Spinal cord (tissue), 10 donors: ENCODE measurements at places on chromosomes 7 and 10. TPM values are rescaled to one million over a fixed set of nuclear protein-coding genes. Genes with fewer than 3 reads are reported as not detected.

Gene LRIT1
- polyA plus RNA-seq = not detected

Gene FKBP6
- polyA plus RNA-seq = 0.17 TPM

- H3K27me3 ChIP-seq = no peaks in the 10 kb centered on the region
- H3K27ac ChIP-seq = no peak overlapping the region
- no peaks in the 10 kb centered on the region for H3K36me3 ChIP-seq
Observed at GRCh38 chr10:47245731-47246350, 54.2 kb upstream of the GDF10 start.

GRCh38 chr7:157689269-157690057, 352.7 kb downstream of the DNAJB6 start:
- H3K4me1 ChIP-seq = peaks cover 55% of the 10 kb centered on the region
- no peak for DNase-seq
- peak overlapping the region; percentile 15 for H3K27ac ChIP-seq

Gene GDF2
- not detected for polyA plus RNA-seq

GRCh38 chr10:21021843-21022594, 124.9 kb upstream of the NEBL start:
- no peak overlapping the region for H3K4me3 ChIP-seq
- DNase-seq = peak; percentile 22
- no peaks in the 10 kb centered on the region for H3K36me3 ChIP-seq
- H3K4me1 ChIP-seq = no peaks in the 10 kb centered on the region

DNA sequence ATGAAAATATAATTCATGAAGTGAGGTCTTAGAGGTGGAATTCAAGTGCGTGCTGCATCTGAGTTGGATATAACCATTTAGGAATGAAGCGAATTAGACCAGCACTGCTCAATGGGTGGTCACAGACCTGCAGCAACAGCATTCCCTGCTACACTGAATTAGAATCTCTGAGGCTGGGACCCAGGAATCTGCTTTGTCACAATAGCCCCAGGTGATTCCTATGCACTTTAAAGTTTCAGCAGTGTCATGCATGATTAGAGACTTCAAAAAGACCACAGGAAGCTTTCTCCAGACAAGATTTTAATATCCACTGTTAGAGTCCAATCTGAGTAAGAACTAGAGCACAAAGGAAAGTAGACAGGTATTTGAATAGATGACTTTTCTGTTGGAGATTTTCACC, 352.8 kb upstream of the VSTM2A start:
- no peak overlapping the region for H3K27ac ChIP-seq
- no peak overlapping the region for H3K4me3 ChIP-seq
- no peaks in the 10 kb centered on the region for H3K36me3 ChIP-seq
- no peaks in the 10 kb centered on the region for H3K4me1 ChIP-seq

Gene STRIP2
- 16.4 TPM for polyA plus RNA-seq

Gene NUTM2B
- polyA plus RNA-seq = 5.0 TPM

GRCh38 chr10:88270871-88271713, 312.0 kb downstream of the RNLS start:
- H3K27ac ChIP-seq = no peak overlapping the region
- DNase-seq = no peak
- no peak overlapping the region for H3K4me3 ChIP-seq
- H3K4me1 ChIP-seq = no peaks in the 10 kb centered on the region

Gene GATA3
- 3.4 TPM for polyA plus RNA-seq

GRCh38 chr10:130481076-130481930, 345.1 kb downstream of the GLRX3 start:
- H3K4me3 ChIP-seq = no peak overlapping the region
- no peak for DNase-seq
- no peak overlapping the region for H3K27ac ChIP-seq
- no peaks in the 10 kb centered on the region for H3K27me3 ChIP-seq

Gene PTF1A
- polyA plus RNA-seq = 0.83 TPM

DNA sequence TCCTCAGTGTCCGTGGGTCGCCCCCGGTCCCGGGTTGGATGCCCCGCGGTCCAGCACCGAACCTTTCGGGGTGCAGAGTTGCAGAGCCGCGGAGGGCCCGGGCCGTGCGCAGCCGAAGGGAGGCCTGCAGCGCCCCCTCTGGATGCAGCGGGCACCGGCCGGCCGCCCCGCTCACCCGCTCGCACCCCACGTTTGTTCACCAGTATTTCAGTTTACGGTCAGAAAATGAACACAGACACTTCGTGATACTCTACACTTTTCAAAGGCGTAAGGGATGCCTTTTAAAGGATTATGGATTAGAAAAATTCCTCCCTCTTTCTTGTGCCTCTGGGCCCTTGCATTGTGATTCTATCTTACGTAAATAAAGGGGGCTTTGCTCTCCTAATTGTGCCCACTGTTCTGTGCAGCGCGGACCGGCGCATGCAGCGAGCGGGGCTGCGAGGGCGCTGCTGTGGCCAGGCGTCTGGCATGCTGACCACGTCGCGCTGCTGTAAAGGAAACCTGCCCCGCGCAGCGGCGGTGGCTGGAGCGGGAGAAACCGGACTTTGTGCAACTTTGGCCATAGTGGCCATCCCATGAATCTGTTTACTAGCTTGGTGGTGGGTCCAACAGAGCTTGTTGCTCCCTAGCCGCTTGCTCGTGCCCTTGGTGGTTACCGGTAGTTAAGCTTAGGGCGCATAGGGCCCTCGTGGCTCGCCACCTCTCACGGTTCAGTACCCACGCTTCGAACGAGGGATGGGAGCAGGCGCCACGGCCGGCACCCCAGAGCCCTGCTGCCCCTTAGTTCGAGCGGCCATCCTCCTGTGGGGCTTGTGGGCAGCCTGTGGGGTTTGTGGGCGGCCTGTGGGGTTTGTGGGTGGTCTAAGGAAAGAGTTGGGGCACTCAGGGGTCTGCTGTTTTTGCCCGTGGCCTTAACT, 739 bp upstream of the MEST start:
- no peak for DNase-seq
- peak overlapping the region; percentile 59 for H3K4me3 ChIP-seq
- peak overlapping the region; percentile 95 for H3K27ac ChIP-seq
- H3K36me3 ChIP-seq = peaks cover 13% of the 10 kb centered on the region

DNA sequence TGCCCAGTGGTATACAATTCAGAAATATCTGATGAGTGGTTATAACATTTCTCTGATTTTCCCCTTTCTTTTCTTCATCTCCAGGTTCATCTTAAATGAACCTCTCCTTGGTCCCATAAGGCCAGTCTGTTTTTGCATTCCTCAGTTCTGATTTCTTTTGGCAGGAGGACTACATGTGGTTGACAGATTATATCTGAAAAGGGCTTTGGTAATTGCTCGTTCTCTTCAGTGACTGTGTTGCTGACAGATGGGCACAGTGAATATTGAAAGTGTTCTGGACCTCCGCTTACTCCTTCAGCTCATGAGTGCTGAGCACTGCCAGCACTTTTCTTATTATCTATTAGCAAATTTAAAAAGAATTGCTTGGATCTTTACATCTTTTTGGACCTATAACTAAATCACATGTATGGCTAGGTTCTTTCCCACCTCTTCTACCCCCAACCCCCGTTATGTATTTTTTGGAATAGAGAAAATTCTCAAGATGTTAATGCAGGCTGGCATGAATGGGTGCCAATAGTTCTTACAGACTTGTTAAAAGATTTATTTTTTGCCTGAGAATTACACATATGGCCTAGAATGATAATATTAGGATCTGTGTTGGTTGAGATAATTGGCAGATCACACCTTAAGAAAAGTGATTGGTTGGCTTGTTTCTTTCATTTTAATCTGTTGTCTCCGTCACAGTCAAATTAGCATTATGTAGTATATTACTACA, 323.0 kb downstream of the EXOC4 start:
- no peak for DNase-seq
- no peaks in the 10 kb centered on the region for H3K27me3 ChIP-seq
- H3K36me3 ChIP-seq = no peaks in the 10 kb centered on the region
- H3K4me3 ChIP-seq = no peak overlapping the region
- H3K4me1 ChIP-seq = no peaks in the 10 kb centered on the region

DNA sequence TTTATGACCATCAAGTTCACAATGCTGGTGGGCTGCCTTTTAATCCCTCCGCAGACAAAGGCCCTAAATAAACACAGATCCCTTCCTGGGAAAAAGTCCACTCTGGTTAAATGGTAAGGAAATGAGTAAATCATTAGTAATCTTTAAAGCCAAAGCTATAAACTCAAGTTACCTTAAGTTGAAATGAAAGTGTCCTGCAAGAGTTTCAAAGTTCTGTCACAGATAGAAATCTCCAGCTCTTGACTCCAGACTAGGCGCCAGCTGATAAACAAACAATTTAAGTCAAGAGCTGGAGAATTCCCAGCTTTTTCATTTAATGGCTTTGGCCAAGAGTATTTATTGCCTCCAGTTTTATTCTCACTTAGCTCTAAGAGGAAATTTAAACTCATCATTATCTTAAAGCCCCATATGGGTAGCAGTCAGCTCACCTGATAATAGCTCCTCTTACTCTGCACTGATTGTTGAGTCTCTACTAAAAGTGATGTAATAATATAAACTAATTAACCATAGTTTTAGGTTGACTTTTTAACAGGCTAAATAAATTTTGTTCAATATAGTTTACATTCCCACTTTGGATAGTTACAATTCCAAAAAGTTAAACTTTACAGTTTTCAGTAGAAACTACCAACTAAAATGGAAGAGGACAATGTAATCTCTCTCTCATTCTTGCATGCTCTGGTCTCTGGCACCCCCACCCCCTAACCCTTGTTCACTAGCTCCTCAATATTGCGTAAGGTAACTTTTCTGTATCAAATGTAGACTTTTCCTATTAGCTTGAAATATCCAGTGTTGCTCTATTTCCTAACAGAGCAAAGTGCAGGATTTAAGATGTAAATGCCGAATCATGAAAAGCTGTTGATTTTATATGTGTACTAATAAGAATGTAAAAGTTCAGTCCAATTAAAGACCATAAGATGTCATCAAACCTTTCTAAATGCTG, 56.1 kb downstream of the HIBADH start:
- no peaks in the 10 kb centered on the region for H3K27me3 ChIP-seq
- H3K36me3 ChIP-seq = no peaks in the 10 kb centered on the region
- H3K4me3 ChIP-seq = no peak overlapping the region
- DNase-seq = no peak
- no peaks in the 10 kb centered on the region for H3K4me1 ChIP-seq
- H3K27ac ChIP-seq = no peak overlapping the region

DNA sequence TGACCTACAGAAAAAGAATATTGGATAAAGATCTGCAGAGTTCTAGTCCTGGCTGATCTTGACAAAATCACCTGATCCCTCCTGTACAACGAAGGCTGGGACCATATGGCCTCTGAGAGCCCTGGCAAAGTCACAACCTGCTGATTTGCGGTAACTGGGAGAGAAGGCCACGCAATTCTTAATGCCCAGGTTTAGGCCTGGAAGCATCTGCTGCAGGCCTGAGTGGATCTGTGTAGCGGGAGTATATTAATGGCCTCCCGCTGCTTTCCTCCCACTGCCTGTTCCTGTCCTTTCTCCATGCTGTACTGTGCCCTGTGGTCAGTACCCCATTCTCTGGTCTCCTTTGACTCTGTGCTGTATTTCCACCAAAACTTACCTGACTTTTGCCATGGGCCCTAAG, 24.2 kb downstream of the AKR1B1 start:
- no peaks in the 10 kb centered on the region for H3K36me3 ChIP-seq
- no peak for DNase-seq
- H3K27ac ChIP-seq = no peak overlapping the region
- peaks cover 8% of the 10 kb centered on the region for H3K4me1 ChIP-seq
- no peak overlapping the region for H3K4me3 ChIP-seq

DNA sequence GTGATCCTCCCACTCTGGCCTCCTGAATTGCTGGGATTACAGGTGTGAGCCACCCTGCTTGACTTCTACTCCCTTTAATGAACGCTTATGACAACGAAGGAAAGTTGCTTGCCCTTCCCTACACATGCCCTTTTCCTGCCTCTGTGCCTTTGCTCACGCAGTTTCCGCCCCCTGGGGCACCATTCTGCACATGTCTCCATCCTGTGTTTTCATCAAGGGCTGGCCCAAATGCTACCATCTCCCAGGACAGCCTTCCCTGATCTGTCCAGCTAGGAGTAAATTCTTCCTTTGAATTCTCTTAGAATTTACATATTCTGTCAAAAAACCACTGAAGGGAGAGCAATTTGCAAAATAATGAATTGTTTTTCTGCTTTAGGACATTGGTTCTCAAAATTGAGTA, 50.0 kb upstream of the KMT2C start:
- H3K27ac ChIP-seq = no peak overlapping the region
- H3K36me3 ChIP-seq = no peaks in the 10 kb centered on the region
- H3K27me3 ChIP-seq = no peaks in the 10 kb centered on the region
- H3K4me1 ChIP-seq = no peaks in the 10 kb centered on the region

Gene ACSL5
- polyA plus RNA-seq = 3.7 TPM

GRCh38 chr7:134343136-134343535, 26.4 kb upstream of the SLC35B4 start:
- H3K36me3 ChIP-seq = no peaks in the 10 kb centered on the region
- H3K27me3 ChIP-seq = no peaks in the 10 kb centered on the region
- no peaks in the 10 kb centered on the region for H3K4me1 ChIP-seq
- H3K27ac ChIP-seq = no peak overlapping the region

GRCh38 chr10:95660283-95660682, 3.8 kb upstream of the ALDH18A1 start:
- no peak overlapping the region for H3K27ac ChIP-seq
- peaks cover 7% of the 10 kb centered on the region for H3K4me1 ChIP-seq
- H3K27me3 ChIP-seq = no peaks in the 10 kb centered on the region
- no peak for DNase-seq
- no peak overlapping the region for H3K4me3 ChIP-seq

DNA sequence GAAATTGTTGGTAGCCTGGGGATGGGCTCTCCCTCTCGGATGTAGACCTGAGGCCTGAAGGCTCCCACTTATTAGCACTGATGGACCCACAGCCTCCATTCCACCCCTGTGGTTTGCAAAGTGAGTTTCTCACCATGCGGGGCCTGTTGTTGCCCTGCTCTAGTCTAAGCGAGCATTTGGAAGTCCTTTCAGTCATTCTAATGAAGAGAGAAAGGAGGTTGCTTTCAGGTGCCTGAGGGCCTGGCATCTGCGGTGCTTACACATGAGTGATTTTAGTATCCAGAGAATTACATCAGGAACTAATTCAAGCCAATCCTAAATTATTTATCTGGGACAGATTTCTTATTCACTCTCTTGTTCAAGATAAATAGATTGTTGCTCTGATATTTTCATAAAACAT, 61.6 kb downstream of the NAMPT start:
- H3K4me3 ChIP-seq = no peak overlapping the region
- no peaks in the 10 kb centered on the region for H3K27me3 ChIP-seq
- no peak for DNase-seq
- no peak overlapping the region for H3K27ac ChIP-seq
- no peaks in the 10 kb centered on the region for H3K4me1 ChIP-seq
- no peaks in the 10 kb centered on the region for H3K36me3 ChIP-seq

GRCh38 chr7:87404674-87405073, 59.2 kb downstream of the CROT start:
- no peaks in the 10 kb centered on the region for H3K27me3 ChIP-seq
- no peak overlapping the region for H3K4me3 ChIP-seq
- no peak overlapping the region for H3K27ac ChIP-seq
- H3K4me1 ChIP-seq = no peaks in the 10 kb centered on the region
- no peak for DNase-seq
- no peaks in the 10 kb centered on the region for H3K36me3 ChIP-seq

GRCh38 chr10:88851706-88852105, at the start of gene ANKRD22:
Gene ANKRD22, minus strand, starts transcription at chr10:88851844. Its CDS starts 237 bp downstream, at chr10:88851607.
- no peaks in the 10 kb centered on the region for H3K27me3 ChIP-seq
- no peaks in the 10 kb centered on the region for H3K36me3 ChIP-seq
- H3K4me3 ChIP-seq = no peak within 1 kb of the TSS
- no peak within 1 kb of the TSS for H3K27ac ChIP-seq
- DNase-seq = no peak
